ENCODE measurements at places on chromosomes 16 and 17.

- peaks cover 12% of the 10 kb centered on the region for H3K4me1 ChIP-seq
- H3K4me3 ChIP-seq = no peak overlapping the region
- no peak for DNase-seq
- H3K27ac ChIP-seq = no peak overlapping the region
- H3K27me3 ChIP-seq = no peaks in the 10 kb centered on the region
- H3K36me3 ChIP-seq = peaks cover 22% of the 10 kb centered on the region
Measured at GRCh38 chr17:80279895-80280294, 19.2 kb downstream of the RNF213 start.

DNA sequence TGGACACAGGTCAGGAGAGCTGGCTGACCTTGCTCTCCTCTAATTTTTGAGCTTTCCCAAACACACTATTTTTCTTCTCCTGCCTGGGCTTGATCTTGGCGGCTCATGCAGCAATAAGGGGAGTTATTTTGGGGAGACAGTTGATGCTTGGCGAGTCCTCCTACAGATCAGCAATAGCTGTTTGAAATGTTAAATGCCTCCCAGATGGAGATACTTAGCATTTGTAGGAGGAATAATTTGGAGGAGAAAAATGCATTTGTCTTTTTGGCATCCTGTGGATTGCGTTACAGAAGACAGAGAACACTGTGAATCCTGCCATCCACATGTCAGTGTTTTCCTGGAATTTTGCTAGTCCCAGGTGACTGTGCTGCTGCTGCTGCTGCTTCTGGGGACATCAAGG lies 328.0 kb upstream of the XYLT1 start:
- no peaks in the 10 kb centered on the region for H3K4me1 ChIP-seq
- no peak for DNase-seq
- H3K36me3 ChIP-seq = no peaks in the 10 kb centered on the region
- peaks cover 6% of the 10 kb centered on the region for H3K27me3 ChIP-seq

DNA sequence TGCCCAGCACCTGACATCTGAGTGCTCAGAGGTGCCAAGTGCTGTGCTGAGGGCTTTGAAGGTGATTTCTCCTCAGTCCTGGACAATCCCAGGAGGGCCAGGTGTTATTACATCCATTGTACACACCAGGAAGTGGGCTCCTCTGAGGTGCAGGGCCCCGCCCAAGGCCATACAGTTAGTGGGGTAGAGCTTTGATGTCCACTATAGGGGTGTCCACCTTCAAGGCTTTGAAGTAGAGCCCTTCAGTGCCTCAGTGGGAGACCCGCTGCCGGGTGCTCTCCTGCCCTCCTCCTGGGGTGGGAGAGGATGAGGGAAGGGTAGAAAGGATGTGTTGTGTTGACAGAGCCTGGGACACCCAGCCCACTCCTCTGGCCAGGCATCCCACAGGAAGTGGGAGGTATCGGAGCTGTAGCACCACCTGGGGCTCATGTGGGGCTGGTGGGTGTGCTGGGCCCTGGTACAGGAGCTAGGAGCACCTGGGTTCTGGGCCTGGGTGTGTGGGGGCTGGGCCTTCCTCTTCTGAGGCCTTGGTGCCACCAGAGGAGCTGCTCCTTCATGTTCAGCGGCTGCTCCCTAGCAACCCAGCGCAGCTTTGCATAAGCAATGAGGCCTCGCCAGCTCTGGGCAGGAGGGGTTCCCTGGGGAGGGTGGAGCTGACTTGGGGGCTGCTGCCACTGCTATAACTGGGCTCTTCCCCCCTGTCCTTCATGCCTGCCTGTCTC lies 7.4 kb downstream of the LASP1 start:
- DNase-seq = peak; percentile 66
- peaks cover 15% of the 10 kb centered on the region for H3K36me3 ChIP-seq
- H3K27ac ChIP-seq = peak overlapping the region; percentile 85
- H3K27me3 ChIP-seq = no peaks in the 10 kb centered on the region
- H3K4me1 ChIP-seq = peaks cover 93% of the 10 kb centered on the region
- no peak overlapping the region for H3K4me3 ChIP-seq

DNA sequence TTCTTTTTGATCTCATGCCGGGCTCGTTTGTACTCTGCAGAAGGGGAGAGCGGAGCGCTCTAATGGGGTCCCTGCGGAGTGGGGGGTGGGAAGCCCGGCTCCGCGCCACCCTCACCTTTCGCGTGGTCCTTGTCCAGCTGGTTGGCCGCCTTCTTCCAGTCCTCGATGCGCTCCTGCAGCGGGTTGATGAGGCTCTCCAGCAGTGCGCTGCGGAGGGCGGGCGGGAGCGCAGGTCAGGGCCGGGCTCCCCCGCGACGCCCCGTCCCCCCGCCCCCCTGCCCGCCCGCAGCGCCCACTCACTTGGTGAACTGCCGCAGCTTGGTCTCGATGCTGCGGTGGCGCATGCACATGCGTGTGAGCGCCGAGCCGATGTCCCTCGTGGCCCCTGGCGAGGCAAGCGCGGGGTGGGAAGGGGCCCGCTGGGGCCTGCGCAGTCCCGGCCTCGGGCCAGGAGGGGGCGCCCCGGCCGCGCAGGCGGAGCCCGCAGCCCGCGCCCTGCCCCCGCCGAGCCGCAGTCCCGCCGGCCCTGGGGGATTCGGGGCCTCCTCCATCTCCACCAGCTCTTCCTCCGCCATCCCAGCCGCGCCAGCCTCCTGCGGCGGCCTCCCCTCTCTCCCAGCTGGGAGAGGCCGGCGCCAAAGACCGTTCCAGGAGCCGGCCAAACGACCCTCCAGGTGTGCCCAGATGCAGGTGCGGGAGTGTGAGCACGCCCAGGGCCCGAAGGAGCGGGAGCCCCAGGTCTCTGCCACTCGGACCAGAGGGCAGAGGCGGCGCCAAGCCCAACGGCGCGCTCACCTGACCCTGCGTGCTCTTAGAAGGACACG lies 6.0 kb downstream of the MTSS2 start:
- DNase-seq = no peak
- H3K36me3 ChIP-seq = no peaks in the 10 kb centered on the region
- peaks cover 3% of the 10 kb centered on the region for H3K27me3 ChIP-seq
- no peak overlapping the region for H3K4me3 ChIP-seq
- no peak overlapping the region for H3K27ac ChIP-seq

GRCh38 chr17:77308861-77309726 lies 168.3 kb downstream of the SEC14L1 start:
- H3K36me3 ChIP-seq = no peaks in the 10 kb centered on the region
- no peaks in the 10 kb centered on the region for H3K4me1 ChIP-seq
- no peak overlapping the region for H3K4me3 ChIP-seq
- H3K27ac ChIP-seq = no peak overlapping the region
